Cerebellar nuclear complex (tissue), 1 donor: ENCODE measurements at places on chromosomes 5 and 9.

- DNase-seq = no peak
These were observed 4.8 kb downstream of the IRF1 start for GRCh38 chr5:132485641-132486317.

- DNase-seq = no peak
These were observed 81.1 kb upstream of the SPIN1 start for GRCh38 chr9:88307136-88307535.

- DNase-seq = no peak
These were observed 893.3 kb downstream of the PTPRD start for GRCh38 chr9:9719373-9720112.

- no peak for DNase-seq
These were observed 55.9 kb upstream of the KLF9 start for GRCh38 chr9:70470050-70471015.

- DNase-seq = no peak
These were observed 9.0 kb upstream of the KIF2A start for GRCh38 chr5:62296998-62297397.

DNA sequence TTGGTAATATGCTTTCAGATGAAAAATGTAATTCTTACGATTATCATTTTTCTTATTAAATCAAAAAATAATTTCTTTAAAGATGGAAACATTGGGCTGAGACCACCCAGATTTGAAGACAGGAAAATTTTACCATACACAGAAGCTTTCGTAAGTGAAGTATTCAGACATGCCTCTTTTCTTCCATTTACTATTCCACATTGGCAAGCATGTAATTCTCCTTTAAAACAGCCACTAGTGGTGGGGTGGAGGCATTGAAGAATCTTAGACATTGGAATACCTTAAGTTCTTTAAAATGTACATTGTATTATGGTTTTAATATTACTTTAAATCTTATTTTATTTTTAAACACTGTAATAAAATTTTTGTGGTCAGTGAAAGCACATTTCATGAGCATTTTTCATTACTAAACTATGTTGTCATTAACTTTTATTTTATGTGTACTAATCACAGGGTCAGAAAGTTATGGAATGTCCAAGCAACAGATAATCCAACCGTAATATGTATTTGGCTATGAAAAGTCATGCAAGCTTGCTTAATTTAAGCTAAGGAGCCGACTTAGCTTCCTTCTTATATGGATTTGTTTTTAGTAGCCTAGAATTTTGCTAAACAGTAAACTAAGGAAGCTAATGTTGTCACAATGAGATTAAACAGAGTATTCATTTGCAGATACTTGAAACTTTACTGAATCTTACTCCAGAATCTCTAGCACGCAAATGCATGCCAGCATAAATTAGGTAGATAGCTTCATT is 97.4 kb upstream of the ALDH1A1 start:
- no peak for DNase-seq

- no peak for DNase-seq
These were observed 14.4 kb downstream of the PDE6A start for GRCh38 chr5:149930043-149930748.

DNA sequence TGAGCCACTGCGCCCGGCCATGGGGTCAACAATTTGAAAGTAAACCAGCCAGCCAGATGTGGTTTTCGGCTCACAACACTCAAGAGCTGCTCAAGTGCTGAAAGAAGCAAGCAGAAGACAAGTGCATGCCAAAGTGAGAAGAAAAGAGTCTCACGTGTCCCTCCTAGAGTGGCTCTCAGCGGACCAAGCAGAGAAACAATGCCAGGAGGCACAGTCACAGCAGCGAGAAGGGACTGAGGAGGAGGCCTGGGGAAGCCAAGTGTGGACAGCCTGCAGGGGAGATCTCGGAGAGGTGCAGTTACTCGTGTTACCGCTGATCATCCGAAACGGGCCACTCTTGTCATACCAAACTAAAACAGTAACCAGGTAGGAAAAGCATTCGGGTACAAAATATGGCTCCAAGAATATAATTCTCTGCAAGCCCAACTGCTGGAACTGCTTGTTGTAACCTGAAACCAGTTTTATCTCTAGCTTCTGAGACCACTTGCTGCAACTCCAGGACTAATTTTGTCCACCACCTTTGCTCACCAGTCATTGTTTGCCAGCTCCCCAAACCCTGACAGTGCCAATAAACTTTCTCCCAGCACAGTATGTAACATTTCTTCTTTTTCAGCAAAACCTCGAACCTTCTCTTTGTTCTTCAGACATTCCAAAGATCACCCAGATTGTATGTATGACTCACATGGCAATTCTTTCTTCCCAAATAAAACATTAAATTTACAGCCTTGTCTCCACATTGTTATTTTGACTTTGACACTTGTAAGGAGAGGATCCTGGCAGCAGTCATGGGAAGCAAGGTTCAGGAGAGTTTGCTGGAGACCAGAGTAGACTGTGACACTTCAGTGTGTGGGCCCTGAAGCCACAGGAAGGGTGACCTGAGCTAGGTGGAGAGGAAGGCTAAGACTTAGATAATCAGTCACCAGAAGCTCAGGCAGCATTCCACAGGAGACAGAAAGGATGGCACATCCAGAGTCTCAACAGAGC is 6.3 kb downstream of the SLC35D2 start:
- no peak for DNase-seq

DNA sequence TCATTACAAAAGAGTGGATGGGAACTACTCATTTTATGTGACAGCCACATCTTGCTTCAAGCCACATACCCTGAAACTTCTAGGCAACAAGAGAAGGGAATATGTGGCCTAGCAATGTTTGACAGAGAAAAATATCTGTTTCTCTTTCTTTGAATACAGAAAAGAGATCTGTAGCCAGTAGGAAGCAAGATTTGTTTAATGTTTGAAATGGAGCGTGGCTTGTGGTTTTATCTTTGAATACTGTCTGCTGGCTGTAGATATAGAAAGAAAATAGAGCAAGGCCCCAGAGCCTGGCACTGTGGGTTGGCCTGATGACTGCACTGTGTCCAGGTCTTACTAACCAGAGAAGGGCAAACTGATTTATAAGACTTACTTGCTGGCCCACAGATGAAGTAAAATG is 133.8 kb downstream of the ARHGEF28 start:
- no peak for DNase-seq

- no peak for DNase-seq
These were observed 32.6 kb downstream of the PAX5 start for GRCh38 chr9:37001459-37001858.

GRCh38 chr5:85938201-85938600 is 679.5 kb upstream of the COX7C start:
- DNase-seq = no peak
